Activated T-cell treated with anti-CD3 and anti-CD28 coated beads for 48 hours (primary cell): ENCODE measurements at places on chromosomes 7 and 10.
A peak's percentile ranks its signal among the peaks of the same experiment; 100 is the strongest.

GRCh38 chr10:117878626-117879025 lies 168.1 kb downstream of the RAB11FIP2 start:
- DNase-seq = no peak

DNA sequence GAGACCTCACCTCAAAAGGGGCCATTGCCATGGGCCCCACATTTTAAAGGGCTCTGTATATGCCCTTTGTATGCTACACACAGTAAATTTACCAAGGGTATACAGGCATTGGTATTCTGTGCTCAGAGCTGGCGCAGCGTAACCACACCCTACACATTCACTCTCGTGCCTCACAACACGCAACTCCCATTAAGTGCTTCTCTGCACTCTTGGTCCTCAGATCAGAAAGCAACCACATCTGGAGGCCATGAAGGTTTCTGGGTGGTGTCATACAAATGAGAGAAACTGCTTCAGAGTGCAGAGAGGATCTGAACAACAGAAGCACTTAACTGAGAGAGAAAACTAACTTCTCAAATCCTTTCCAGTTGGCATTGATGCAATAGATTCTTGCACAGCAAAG lies 9.4 kb upstream of the CACUL1 start:
- no peak for DNase-seq

- no peak for DNase-seq
Observed at GRCh38 chr7:93551063-93551895, 23.2 kb downstream of the CALCR start.

- no peak for DNase-seq
Observed at GRCh38 chr7:143975617-143976016, 21.0 kb downstream of the OR2F1 start.

DNA sequence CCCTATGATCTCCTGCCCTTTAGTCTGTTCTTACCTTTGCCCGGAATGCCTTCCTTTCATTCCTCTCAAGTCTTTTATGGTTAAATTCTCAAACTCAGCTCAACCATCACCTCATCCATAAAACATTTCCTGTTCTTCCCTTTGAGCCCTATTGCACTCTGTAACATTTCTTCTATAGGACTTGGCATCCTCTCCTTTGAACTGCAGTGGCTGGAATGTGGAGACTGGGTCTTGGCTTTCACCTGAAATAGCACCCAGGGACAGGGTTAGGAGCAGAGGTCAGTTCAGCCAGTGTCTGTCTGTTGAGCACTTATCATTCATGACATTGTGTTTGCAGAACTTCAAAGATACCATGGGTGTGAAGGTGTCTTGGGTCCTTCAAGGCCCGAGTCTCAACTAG lies 7.2 kb downstream of the NFE2L3 start:
- no peak for DNase-seq

DNA sequence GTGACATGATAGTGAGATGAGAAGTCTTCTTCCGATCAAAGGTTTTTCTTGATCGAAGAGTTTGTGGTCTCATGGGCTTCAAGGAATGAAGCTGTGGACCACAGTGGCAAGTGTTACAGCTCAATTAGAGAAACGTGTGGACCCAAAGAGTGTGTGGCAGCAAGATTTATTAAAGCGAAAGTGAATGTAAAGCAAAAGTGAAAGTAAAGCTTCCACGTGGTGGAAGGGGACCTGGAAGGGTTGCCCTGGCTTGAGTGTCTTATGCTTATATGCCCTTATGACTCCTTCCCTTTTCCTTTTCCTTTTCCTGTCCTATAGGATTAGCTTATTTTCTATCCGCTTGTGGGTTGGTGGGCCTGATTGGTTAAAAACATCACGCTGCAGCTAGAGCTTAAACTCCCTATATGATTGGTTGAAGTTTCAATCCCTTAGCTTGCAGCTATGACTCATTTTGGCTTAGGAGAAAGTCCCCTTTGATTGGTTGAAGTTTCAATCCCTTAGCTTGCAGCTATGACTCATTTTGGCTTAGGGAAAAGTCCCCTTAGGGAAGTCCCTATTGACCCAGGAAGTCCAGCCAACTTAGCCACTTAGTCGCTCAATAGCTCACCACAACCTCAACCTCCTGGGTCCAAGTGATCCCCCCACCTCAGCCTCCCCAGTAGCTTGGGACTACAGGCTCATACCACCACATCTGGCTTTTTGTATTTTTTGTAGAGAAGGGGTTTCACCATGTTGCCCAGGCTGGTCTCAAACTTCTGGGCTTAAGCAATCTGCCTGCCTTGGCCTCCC lies 34.7 kb downstream of the MRPS24 start:
- no peak for DNase-seq

DNA sequence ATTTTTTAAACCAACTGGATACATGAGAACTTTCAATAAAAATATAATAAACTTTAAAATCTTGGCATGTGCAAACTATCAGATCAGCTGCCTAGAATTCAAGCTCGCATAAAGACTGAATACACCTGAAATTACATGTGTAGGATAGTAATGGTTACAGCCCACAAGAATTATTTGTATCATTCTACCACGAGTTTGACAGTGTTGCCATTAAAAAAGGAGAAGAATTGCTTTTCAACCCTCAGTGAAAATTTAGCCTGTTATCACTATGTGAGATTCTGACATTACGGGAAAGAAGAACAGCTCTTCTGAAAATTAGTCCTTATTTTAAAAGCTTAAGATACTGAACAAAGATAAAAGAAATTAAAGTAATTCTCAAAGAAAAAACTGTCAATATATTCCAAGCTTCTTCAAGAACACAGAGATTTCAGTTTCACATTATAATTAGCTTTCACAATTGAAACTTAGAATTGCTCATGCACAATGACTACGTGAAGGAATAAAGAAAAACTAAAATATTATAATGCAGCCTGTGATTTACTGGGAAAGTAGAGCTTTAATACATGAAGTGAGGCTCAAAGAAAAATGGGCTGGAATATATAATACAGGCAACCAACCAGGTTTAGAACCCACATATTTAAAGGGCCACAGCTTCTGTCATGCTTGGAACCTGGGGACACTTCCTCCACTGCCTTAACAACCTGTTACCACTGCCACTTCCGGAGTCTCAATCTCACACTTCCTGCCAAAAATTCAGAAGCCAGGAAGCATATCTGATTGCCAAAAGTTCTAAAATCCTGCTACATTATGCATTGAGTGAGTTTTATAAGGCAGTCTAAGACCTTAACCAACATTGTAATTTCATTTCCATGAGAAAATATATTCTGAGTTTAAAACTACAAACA lies 23.2 kb downstream of the TPK1 start:
- no peak for DNase-seq

DNA sequence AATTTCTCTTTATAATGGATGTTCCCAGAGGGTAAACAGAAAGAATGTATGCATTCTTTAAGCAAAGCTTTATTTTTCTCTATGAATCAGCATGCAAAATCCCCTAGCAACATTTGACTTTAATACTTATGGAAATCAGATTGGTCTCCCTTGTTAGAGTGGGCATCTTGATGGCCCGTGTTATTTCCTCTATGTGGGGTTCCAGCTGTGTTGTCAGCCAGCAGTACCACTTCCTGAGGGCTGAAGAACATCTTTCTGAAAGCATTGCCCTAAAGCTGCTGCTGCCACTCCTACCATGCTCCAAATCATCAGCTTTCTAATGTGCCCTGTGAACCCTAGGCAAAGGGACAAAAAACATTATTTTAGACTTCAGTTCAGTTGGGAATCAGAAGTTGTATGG lies 70.4 kb upstream of the HECTD2 start:
- DNase-seq = no peak

DNA sequence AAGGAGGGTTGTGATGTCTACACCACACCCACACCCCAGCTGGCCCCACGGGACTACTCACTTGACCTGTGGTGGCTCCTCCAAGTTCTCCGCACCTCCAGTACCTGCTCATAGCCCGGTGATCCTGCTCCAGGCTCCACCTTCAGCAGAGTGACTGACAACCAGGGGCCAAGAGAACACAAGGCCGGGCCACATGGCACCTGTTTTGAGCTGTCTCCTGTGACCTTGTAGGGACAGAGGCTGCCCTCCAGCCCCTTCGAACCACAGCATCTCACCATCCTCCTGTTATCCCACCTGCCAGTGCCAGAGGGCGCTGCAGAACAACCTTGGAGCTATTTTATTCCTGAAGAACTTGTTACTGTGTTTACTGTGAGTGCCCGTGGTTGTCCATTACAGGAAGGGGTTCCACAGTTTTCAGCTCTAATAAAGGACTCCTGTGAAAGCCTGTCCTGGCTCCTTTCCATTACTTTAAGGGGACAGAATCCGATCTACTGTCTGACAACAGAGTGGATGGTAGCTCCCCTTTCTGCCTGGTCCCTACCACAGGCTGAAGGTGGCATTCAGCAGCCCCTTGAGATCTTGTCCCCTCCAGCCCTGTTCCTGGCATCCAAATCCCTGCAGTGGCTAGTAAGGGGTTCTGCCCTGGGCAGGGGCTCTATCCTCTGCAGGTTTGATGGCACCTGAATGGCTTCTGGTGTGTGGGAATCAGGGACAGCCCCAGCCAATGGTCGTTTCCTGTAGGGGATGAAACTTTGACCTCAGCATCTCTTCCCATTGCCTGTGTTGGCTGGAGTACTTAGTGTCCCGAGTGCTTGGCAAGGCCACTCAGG lies 50.8 kb downstream of the C10orf120 start:
- DNase-seq = peak; percentile 25

DNA sequence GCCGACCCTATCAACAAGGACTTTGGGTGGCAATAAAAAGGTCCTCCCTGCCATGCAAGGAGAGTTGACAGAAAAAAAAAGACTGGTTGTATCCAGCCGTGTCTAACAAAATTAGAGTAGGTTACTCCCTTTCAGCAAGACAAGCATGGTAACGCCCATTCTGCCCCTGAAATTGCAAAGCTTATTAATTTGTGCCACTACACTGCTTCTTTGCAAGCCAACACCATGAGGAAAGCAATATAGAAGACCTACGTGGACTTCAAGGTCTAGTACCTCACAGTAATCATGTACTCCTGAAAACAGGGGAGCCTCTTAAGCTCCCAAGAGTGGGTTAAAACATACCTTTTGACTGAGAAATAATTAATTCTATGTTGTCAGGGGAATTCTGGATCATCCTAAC lies 90.3 kb downstream of the FRMPD2 start:
- DNase-seq = no peak

- DNase-seq = no peak
Observed at GRCh38 chr7:72217151-72217550, 195.0 kb downstream of the CALN1 start.

DNA sequence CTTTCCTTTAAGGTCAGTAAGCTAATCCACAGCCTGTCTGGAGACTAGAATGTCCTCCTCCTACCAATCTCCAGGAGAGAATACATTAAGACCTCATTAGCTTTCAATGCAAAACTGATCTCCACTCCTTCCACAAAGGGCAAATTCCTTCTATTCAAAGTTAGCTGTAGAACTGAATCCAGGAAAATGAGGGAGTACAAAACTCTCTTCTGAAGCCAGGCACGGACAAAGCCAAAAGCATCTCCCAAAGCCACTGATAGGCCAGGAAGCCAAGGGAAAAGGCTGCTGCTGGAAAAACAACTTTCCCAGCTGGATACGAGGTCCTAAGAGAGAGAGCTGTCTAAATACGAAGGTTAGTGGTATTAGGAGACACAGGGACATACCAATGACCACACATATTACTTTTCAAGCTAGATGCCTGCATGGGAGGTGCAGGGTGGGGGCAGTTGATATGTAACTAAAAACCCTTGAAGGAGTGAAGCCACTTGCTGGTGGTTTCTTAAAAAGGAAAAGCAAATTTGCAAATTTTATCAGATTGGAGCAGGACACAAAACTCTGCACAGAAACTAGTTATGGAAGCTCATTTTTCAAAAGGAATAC lies 43.6 kb downstream of the MKX start:
- no peak for DNase-seq

DNA sequence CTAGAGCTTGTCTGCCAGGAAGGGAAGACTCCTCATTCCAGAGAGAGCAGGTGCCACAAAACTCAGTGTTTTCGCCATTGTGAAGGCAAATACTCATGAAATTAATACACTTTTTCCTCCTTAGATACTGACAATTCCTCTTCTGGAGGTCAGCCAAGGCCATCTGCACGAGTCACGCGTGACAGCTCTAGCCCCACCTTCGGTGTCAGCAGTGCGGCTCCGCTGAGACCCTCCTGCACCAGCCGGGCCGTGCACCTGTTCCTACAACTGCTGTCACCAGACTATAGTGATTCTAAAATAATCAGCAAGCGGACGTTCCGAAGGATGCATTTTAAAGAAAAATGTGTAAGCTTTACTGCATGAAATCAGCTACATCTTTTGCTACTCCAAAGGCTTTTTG lies 127.7 kb downstream of the DIP2C start:
- DNase-seq = no peak

DNA sequence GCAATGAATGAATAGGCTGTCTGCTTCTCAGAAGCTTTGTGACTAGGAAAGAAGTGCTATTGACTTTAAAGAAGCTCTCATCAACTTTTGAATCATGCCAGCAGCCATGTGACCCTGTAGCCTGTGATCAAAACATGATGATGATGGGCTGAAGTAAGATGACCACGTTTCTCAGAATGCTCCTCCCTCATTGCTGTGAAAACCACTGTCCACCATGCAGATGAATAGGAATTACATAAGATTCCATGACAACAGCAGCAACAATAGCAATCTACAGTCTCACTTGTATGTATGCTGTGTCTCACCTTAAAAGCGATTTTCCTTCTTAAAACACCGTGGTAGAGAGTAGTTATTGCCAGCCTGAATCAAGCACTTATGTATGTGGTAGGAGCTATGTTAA lies 228.4 kb downstream of the TRIL start:
- no peak for DNase-seq

DNA sequence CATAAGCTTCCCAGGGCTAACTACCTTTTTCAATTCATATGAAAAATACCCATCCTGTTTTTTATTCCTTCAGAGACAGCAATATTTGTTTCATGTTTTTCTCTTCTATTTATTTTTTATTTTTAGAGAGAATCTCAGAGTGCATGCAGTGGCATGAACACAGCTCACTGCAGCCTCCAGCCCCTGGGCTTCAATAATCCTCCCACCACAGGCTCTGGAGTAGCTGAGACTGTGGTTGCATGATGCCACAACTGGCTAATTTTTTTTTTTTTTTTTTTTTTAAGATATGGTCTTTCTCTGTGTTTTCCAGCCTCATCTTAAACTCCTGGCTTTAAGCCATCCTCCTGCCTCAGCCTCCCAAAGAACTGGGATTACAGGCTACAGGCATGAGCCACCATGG lies 296.7 kb upstream of the AKR1E2 start:
- DNase-seq = no peak

- no peak for DNase-seq
Observed at GRCh38 chr10:118584181-118584954, 11.1 kb downstream of the PRLHR start.

GRCh38 chr10:101452593-101452992 lies 98.6 kb downstream of the BTRC start:
- DNase-seq = no peak

GRCh38 chr7:2598154-2598823 lies 33.5 kb upstream of the TTYH3 start:
- no peak for DNase-seq
